Memory B cell (primary cell): ENCODE measurements at places on chromosomes 12 and 14.
A peak's percentile ranks its signal among the peaks of the same experiment; 100 is the strongest.

- no peak overlapping the region for H3K4me3 ChIP-seq
- H3K27ac ChIP-seq, result no peak overlapping the region
- no peak for DNase-seq
- peaks cover 8% of the 10 kb centered on the region for H3K27me3 ChIP-seq
These were observed 98.9 kb downstream of the HMGA2 start for GRCh38 chr12:65923228-65923627.

DNA sequence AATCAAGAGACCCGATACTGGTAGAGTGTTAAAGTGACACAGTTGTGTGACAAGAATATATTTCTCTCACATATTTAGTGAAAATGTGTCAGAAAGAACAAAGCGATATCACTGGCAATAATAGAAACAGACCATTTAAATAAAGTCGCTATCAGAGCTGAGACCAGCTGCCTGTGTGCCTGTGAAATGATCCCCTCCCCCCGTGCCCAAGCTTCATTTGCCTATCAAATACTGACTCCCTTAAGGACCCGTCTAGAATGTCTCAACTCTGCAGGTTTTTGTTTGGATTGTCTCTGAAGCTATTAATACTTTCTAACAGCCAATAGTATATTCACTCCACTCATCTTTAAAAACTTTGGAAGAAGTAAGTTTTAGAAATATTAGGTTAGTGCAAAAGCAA, 98.9 kb downstream of the EGLN3 start:
- H3K36me3 ChIP-seq, result no peaks in the 10 kb centered on the region
- no peak overlapping the region for H3K4me3 ChIP-seq
- no peak for DNase-seq

- no peaks in the 10 kb centered on the region for H3K4me1 ChIP-seq
- H3K36me3 ChIP-seq, result no peaks in the 10 kb centered on the region
- no peaks in the 10 kb centered on the region for H3K27me3 ChIP-seq
- no peak for DNase-seq
- H3K4me3 ChIP-seq, result no peak overlapping the region
- H3K27ac ChIP-seq, result no peak overlapping the region
These were observed 592.5 kb upstream of the FLRT2 start for GRCh38 chr14:84937449-84937848.

- no peaks in the 10 kb centered on the region for H3K36me3 ChIP-seq
- no peak overlapping the region for H3K27ac ChIP-seq
These were observed 8.3 kb upstream of the MYL2 start for GRCh38 chr12:110928700-110929099.

DNA sequence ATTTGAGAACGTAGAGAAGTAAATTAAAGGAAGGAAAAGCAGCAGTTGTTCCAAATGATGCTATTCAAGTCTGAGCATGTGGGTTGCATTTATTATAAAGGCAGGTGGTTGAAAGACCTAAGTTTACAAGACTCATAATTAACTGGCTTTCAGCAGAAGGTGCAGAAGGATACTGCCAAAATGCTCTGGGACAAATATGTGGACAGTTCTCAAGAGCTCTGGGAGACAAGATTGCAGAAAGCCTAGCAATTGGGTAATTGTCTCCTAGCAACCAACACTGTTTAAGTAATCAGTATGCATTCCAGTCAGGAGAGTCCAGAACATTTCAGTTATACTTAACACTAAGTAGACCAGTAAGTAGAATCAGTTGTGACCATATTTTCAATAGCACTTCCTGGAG, 131.5 kb downstream of the GPR135 start:
- peaks cover 41% of the 10 kb centered on the region for H3K36me3 ChIP-seq
- DNase-seq, result no peak
- no peak overlapping the region for H3K4me3 ChIP-seq
- no peak overlapping the region for H3K27ac ChIP-seq
- peaks cover 7% of the 10 kb centered on the region for H3K4me1 ChIP-seq

DNA sequence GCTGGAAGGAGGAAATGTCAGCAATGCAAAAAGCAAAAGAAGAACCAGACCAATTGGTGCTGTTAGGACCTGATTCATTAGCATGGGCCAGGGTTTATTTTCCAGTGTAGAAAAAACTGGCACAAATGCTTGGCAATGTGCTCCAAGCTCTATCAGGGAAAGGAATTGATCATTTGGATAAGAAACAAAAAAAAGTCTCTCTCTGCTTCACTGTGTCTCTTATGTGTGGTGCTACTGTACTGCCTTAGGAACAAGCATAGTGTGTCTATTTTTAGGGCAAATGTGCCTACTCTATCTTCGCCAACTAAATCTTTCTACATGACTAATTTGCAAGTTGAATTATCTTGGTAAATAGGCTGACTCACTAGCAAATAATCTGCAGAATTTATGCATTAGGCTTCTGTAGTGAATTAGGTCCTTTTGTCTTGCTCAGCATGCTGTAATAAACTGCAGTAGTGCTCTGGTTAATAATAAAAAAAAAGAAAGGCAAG, 236.7 kb downstream of the MDGA2 start:
- H3K4me1 ChIP-seq, result no peaks in the 10 kb centered on the region
- H3K27ac ChIP-seq, result no peak overlapping the region
- no peaks in the 10 kb centered on the region for H3K27me3 ChIP-seq

DNA sequence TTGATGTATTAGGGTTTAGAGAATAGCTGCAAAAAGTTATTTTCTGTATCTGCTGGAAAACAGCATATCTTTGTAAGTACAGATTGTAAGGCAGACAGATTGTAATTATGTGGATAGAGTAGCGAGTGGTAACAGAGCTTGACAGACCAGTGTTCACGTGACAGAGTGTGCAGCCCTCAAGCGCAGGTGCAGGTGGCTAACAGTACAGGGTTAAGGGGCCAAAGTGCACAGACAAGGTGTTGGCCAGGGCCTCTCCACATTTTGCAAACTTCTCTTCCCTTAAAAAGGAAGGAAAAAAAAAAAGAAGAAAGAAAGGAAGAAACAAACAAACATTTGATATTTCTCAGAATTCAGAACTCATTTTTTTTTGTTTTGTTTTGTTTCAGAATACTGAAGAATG, 25.2 kb upstream of the KLHL42 start:
- H3K4me1 ChIP-seq, result no peaks in the 10 kb centered on the region
- H3K36me3 ChIP-seq, result peaks cover 17% of the 10 kb centered on the region
- H3K27ac ChIP-seq, result peak overlapping the region; percentile 80
- H3K27me3 ChIP-seq, result no peaks in the 10 kb centered on the region

GRCh38 chr12:76830436-76830835, 48.4 kb downstream of the CSRP2 start:
- no peaks in the 10 kb centered on the region for H3K4me1 ChIP-seq
- no peak overlapping the region for H3K27ac ChIP-seq
- no peak for DNase-seq
- H3K36me3 ChIP-seq, result peaks cover 27% of the 10 kb centered on the region
- H3K4me3 ChIP-seq, result no peak overlapping the region

- H3K27me3 ChIP-seq, result peaks cover 1% of the 10 kb centered on the region
- H3K36me3 ChIP-seq, result no peaks in the 10 kb centered on the region
- H3K4me3 ChIP-seq, result no peak overlapping the region
- no peaks in the 10 kb centered on the region for H3K4me1 ChIP-seq
These were observed 133.5 kb downstream of the LLPH start for GRCh38 chr12:65997056-65997455.

GRCh38 chr14:61217516-61217915, 63.6 kb downstream of the TMEM30B start:
- DNase-seq, result no peak
- H3K4me1 ChIP-seq, result peaks cover 2% of the 10 kb centered on the region
- H3K4me3 ChIP-seq, result no peak overlapping the region
- no peak overlapping the region for H3K27ac ChIP-seq
- no peaks in the 10 kb centered on the region for H3K36me3 ChIP-seq
- H3K27me3 ChIP-seq, result peaks cover 18% of the 10 kb centered on the region

DNA sequence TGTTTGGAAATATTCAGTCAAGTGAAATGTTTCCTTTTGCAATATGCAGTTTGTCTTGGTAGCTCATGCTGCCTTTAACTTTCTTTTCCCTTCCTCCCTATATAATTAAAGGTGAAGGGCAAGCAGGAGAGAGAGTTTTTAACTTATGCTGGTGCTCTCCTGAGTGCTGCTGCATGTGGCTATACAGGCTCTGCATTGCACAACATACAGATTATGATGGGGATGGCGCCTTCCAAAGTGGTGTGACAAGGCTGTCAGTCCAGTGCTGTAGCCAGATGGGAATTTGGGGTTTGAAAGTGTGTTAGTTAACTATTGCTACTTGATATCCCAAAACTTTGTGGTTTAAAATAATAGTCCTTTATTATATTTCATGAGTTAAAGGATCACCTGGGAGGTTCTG, 199.0 kb downstream of the ATP23 start:
- no peak overlapping the region for H3K4me3 ChIP-seq
- no peak overlapping the region for H3K27ac ChIP-seq
- no peaks in the 10 kb centered on the region for H3K4me1 ChIP-seq
- no peaks in the 10 kb centered on the region for H3K36me3 ChIP-seq
- H3K27me3 ChIP-seq, result peaks cover 3% of the 10 kb centered on the region
- DNase-seq, result no peak

DNA sequence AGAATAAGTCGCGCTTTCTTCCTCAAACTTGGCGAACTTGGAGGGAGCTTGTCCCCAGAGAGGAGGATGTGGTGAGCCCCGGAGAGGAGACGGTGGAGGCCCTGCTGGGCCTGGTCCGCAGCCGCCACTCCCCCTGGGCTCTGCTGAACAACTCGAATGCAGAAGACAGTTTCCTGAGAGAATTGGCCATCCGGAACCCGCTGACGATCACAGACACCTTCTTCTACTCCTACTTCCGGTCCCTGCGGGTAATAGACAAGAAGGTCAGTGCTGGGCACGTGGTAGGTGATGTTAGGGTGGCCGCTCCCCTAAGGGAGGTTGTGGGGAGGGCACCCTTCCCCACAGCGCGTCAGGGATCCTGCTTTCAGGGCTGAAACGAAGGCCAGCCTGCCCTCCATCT, 1.6 kb downstream of the LRRC43 start:
- H3K36me3 ChIP-seq, result no peaks in the 10 kb centered on the region
- H3K27me3 ChIP-seq, result peaks cover 8% of the 10 kb centered on the region
- DNase-seq, result no peak
- H3K4me3 ChIP-seq, result peak overlapping the region; percentile 63
- H3K27ac ChIP-seq, result peak overlapping the region; percentile 6
- peaks cover 12% of the 10 kb centered on the region for H3K4me1 ChIP-seq

- H3K4me1 ChIP-seq, result peaks cover 8% of the 10 kb centered on the region
- no peak overlapping the region for H3K27ac ChIP-seq
- no peak for DNase-seq
- no peaks in the 10 kb centered on the region for H3K27me3 ChIP-seq
- no peaks in the 10 kb centered on the region for H3K36me3 ChIP-seq
These were observed 267.5 kb downstream of the TMEM121 start for GRCh38 chr14:105793836-105794235.

GRCh38 chr14:31988244-31988643, 88.9 kb upstream of the ARHGAP5 start:
- no peak for DNase-seq
- peaks cover 7% of the 10 kb centered on the region for H3K27me3 ChIP-seq
- no peaks in the 10 kb centered on the region for H3K4me1 ChIP-seq
- no peak overlapping the region for H3K27ac ChIP-seq
- H3K4me3 ChIP-seq, result no peak overlapping the region

DNA sequence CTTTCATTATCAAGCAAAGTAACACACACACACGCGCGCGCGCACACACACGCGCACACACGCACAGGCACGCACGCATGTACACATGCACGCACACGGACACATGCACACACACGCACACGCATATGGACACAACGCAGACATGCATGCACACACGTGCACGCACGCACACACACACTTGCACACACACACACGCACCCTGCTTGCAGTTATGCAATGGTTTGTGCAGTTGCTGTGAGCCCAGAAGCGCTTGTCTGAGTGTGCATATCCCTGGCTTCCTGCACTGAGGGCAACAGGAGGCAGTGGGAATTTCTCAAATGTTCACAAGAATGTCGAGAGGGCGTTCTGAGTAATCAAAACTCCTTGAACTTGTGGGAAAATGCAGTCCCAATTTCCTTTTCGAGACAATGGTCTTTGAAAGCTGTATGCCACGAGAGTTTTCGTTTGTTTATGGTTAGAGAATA, 41.6 kb downstream of the NFKBIA start:
- peaks cover 10% of the 10 kb centered on the region for H3K4me1 ChIP-seq
- no peak overlapping the region for H3K4me3 ChIP-seq
- H3K36me3 ChIP-seq, result no peaks in the 10 kb centered on the region
- no peak for DNase-seq
- no peaks in the 10 kb centered on the region for H3K27me3 ChIP-seq

DNA sequence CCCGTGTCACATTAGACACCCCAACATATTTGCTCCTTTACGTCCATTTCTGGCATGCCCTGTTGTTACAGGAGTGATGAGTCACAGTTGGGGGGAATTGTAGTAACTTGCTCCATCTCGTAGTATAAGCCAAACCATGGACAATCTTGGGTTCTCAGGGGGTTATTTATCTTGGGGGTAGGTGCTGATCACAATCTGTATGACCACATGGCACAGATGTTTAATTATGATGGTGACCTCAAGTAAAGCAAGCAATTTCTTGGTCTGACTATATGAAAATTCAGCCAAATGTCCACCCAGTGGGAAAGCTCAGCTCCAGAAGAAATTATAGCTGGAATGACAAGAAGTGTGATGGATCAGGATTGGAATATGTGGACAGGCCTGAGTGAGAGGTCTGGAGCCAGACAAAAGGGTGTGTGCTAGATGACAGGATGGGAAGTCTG, 32.1 kb upstream of the STON2 start:
- H3K27me3 ChIP-seq, result peaks cover 34% of the 10 kb centered on the region
- no peaks in the 10 kb centered on the region for H3K36me3 ChIP-seq
- H3K4me1 ChIP-seq, result peaks cover 8% of the 10 kb centered on the region
- no peak overlapping the region for H3K4me3 ChIP-seq
- DNase-seq, result no peak
- H3K27ac ChIP-seq, result no peak overlapping the region

- H3K4me3 ChIP-seq, result no peak overlapping the region
- no peaks in the 10 kb centered on the region for H3K36me3 ChIP-seq
- no peaks in the 10 kb centered on the region for H3K4me1 ChIP-seq
- DNase-seq, result no peak
- H3K27me3 ChIP-seq, result peaks cover 25% of the 10 kb centered on the region
These were observed 12.1 kb upstream of the PPP4R4 start for GRCh38 chr14:94161981-94162380.

DNA sequence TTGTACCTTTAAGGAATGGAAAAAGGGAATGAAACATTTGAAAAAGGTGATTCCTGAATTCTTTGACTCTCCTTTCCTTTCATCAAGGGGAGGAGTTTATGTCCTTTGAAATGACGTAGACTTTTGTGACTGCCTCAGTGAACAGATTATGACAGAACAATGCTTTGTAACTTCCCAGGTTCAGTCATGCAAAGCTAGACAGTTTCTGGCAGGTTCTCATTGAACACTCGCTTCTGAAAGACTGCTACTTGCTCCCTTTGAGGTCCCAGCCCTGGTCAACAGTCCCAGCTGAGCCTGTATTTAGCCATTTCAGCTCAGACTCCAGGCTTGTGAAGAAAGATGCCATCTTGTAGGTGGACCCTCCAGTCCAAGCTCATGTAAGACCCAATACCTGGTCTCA, 1178.9 kb downstream of the BCL11B start:
- H3K27me3 ChIP-seq, result no peaks in the 10 kb centered on the region
- no peak overlapping the region for H3K27ac ChIP-seq
- H3K4me1 ChIP-seq, result no peaks in the 10 kb centered on the region
- H3K36me3 ChIP-seq, result no peaks in the 10 kb centered on the region
- no peak for DNase-seq

- H3K27me3 ChIP-seq, result no peaks in the 10 kb centered on the region
- peaks cover 18% of the 10 kb centered on the region for H3K4me1 ChIP-seq
- peaks cover 11% of the 10 kb centered on the region for H3K36me3 ChIP-seq
- no peak for DNase-seq
- peak overlapping the region; percentile 55 for H3K27ac ChIP-seq
- H3K4me3 ChIP-seq, result no peak overlapping the region
These were observed 58.0 kb downstream of the LGMN start for GRCh38 chr14:92690171-92691011.

- H3K36me3 ChIP-seq, result peaks cover 1% of the 10 kb centered on the region
- H3K27ac ChIP-seq, result peak overlapping the region; percentile 94
- no peaks in the 10 kb centered on the region for H3K27me3 ChIP-seq
- peak; percentile 77 for DNase-seq
- H3K4me3 ChIP-seq, result peak overlapping the region; percentile 95
These were observed 32.3 kb downstream of the NINJ2 start for GRCh38 chr12:630656-631632.
